ENCODE measurements at places on chromosomes 12 and 14.

- DNase-seq = no peak
These were observed 47.1 kb upstream of the PLEKHA5 start for GRCh38 chr12:19082365-19082911.

DNA sequence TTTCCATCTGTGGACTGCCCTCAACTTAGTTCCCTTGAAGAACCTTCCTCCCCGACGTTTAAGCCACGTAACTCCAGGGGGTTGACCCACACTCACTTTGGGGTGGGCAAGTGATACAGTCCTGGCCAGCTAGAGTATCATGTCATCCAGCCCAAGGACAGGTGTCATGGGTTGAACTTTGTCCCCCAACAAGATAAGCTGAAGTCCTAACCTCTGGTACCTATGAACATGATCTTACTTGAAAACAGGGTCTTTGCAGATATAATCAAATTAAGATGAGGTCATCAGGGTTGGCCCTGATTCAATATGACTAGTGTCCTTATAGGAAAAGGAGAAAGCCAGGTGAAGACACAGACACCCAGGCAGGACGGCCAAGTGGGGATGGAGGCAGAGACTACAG lies 68.6 kb downstream of the ITPK1 start:
- no peak for DNase-seq

- no peak for DNase-seq
These were observed 8.3 kb downstream of the COL2A1 start for GRCh38 chr12:47995981-47996401.

- no peak for DNase-seq
These were observed 119.6 kb downstream of the SLC16A7 start for GRCh38 chr12:59715434-59715833.

DNA sequence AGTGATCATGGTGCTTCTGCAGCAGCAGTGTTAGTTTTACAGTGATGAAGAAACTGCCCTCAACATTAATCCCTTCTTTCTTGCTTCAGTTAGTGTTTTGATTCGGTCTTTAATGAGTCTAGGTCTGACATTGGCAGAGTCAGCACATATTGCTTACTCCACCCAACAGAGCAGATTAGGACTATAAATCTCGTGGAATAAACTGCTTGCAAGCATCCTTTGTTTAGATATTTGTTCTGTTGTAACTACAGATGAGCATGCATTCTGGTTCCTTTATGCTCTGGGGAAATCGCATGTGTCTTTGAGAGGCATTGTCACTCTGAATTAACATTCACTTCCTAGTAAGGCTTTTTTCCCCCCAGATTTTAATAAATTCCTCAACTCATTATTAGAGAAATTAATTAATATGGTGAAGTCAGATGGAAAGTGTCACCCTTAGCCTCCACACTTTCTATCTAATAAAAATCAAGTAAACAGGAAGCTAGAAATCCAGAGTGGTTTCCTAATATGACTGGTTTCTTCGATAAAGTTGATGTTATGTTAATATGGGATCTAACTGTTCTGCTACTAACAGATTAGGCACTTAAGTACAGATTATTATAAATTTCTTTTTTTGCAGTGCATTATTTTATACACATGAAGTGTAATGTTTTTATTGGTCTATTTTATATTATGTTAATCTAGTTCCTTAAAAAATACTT lies 86.2 kb upstream of the SSTR1 start:
- DNase-seq = no peak

DNA sequence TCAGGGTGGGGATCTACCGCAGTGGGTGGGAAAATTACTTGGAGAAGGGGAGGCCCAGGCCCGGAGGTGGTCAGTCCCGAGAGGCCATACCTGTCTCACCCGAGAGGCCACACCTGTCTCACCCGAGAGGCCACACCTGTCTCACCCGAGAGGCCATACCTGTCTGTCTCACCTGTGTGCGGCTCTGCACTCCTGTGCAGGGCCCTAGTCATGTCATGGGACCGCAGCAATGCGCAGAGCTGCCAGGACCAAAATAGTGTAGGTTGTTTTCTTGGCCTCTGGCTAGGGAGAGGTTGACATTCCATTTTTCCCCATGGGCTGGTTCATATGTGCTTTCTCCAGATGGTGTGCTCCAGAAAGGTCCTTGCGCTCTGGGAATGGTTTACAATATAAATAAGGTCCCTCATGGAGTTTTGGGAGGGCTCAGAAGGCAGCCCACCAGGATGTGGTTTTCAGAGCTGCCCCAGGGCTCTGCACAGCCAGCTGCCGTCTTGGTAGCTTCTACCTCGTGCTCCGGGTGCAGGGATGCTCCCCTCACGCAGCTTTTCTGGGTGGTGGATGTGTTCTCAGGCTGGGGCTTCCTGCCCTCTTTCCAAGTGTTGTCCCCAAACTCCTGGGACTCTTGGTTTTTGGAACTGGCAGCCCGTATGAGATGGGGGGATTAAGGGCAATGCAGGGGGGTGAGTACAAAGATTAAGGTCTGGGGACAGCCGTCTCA lies 58.2 kb downstream of the CACNA1C start:
- DNase-seq = no peak

- peak; percentile 67 for DNase-seq
These were observed at the start of gene P3H3 for GRCh38 chr12:6827982-6828780. Gene P3H3 (plus strand): TSS chr12:6828407. CDS start chr12:6828441, 34 bp downstream.

GRCh38 chr12:106178562-106178961 lies 39.8 kb upstream of the NUAK1 start:
- DNase-seq = no peak

GRCh38 chr12:127595506-127595905 lies 671.5 kb upstream of the TMEM132C start:
- no peak for DNase-seq

DNA sequence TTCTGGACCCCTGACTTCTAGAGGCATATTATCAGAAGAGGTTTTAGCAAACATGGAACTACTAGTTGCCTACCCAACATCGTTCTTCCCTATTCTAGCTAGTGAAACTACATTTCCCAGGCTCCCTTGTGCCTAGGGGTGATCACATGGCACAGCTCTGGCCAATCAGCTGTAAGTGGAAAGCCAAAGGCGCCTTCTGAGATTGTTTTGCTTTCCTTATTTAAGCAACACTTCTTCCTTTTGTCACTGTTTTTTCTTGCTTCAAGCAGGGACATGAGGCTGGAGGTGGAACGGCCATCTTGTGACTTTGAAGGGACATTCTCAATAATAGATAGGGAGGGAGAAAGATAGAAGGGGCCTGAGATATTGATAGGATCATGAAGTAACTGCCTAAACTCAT lies 136.7 kb downstream of the ZNF664 start:
- no peak for DNase-seq

DNA sequence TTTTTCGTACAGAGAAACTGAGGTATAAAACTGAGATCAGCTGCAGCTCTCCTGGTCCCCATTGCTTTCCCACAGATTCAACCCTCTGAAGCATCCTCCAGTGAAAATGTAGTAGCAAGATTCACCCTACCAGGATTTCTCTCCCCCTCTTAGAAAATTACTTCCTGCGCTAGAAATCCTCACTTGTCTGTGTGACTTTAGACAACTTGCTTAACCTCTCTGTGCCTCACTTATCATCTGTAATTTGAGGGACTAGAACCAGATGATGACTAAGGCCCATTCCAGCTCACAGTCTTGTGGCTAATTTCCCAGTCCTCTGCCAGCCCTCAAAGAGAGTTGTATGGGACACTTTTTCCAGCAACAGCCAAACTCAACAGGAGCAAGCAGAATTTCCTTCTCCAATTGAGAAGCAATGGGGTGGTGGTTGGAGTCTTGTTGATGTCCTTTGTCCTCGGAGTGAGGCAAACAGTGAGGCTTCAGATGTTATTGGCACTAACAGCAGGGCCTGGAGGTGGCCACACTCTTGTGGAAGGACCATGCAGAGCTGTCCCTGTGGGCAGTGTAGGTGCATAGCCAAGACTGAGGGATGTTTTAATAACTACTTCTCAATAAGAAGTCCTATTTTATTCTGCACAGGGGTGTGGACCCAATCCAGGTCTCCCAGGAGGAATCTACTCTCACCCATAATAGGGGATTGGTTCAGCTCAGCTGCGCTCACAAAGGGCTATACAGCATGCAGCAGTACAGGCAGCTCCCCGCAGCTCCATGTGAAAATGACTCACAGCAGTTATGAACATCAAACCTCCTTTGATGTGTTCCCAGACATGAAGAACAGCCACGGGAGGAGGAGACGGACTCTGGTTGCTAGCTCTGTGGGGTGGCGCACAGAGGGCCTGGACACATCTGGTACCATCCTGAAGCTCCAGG lies 200.1 kb downstream of the DAD1 start:
- no peak for DNase-seq

- DNase-seq = no peak
These were observed 419.3 kb upstream of the SEL1L start for GRCh38 chr14:81952917-81953316.

GRCh38 chr12:82182601-82183190 lies 175.5 kb downstream of the CCDC59 start:
- peak; percentile 4 for DNase-seq

GRCh38 chr14:60575008-60575407 lies 66.1 kb downstream of the SIX6 start:
- DNase-seq = no peak

GRCh38 chr14:92014040-92014439 lies 25.8 kb downstream of the TRIP11 start:
- DNase-seq = no peak

GRCh38 chr12:50275556-50275955 lies 7.8 kb downstream of the LIMA1 start:
- no peak for DNase-seq

- no peak for DNase-seq
These were observed 25.5 kb downstream of the GXYLT1 start for GRCh38 chr12:42119085-42119633.

DNA sequence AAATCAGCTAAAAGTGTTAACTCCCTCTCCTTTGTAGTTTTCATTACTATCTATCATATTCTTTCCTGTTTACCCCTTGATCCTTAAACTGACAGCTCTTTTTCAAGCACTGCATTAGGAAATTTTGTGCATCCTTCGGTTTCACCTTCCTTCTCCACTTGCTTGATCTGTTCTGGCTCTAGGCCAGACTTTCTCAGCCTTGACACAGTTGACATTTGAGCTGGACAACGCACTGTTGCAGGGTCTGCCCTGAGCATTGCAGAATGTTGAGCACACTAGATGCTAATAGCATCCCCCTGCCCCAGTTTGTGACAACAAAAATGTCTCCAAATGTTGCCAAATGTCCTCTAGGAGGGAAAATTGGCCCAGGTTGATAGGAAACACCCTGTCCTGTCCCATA lies 75.4 kb upstream of the KCNJ8 start:
- no peak for DNase-seq

GRCh38 chr12:108950991-108951739 lies 69.7 kb downstream of the SVOP start:
- peak; percentile 66 for DNase-seq

Data from NCI-H345 (cell line).